ENCODE measurements at places on chromosomes 2 and 18.
A peak's percentile ranks its signal among the peaks of the same experiment; 100 is the strongest.

DNA sequence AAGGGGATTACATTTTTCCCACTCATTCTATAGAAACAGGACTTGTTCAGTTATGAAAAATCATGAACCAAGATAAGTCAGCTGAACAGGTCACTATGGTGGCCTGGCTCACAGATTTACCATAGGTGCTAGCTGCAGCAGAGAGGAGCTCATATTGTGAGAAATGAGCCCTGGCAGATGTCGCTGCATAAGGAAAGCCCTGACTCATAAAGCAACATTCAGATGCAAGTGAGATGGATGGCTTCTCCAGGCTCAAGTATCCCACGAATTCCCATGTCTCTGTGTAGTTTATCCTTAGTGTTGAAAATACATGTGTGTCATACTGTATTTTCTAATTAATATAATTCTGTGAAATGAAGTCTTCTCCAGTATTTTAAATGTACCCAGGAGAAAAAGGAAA is 115.0 kb upstream of the LHCGR start:
- no peak for DNase-seq

DNA sequence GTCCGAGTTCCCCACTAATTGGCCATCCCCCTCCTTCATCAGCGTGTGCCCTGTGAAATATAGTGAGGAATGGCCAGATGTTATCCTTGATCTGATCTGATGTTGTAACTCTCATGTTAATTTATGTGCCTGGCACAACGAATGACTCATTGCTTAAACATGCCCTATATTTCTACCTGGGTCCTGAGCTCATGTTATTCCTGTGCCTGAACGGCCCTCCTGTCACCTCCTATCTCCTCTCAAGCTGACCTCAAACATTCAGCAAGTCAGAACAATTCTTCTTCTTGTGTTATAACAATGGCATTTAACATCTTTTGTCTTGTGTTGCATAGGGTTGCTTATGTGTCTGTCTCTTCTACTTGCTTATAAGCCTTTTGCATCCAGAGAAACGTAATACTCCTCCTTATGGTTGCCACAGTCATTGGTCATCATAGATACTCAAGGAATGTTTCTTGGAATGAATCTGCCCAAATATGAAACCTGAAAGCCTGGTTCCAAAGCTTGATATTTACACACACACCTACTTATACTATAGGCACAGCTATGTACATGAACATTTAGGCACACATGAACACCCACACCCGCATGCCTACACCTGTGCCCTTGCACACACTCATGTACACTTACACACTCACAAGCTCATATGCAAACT is 80.2 kb upstream of the PHLPP1 start:
- DNase-seq: no peak

- no peak for DNase-seq
Measured at GRCh38 chr2:75828826-75829225, 118.1 kb upstream of the GCFC2 start.

DNA sequence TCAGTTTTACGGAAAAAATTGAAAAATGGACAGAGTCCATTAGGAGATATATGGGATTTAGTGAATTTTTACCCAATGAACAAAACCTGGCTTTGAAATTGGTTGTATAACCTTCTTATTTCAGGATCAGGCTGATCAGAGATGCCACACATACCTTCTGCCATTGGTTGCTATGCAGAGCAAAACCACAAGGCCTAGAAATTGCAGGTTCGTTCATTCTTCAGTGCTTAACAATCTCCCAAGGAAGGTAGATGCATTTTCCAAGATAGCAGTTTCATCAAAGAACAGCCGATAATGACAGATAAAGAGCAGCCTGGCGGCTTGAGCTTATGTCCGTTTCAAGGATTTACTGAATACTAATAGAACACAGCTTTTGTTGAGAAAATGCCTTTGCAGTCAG is 868.8 kb downstream of the EPHA4 start:
- DNase-seq: peak; percentile 20

GRCh38 chr2:192407692-192408091 is 213.0 kb upstream of the TMEFF2 start:
- DNase-seq: no peak

GRCh38 chr18:5515011-5515784 is 28.6 kb downstream of the EPB41L3 start:
- no peak for DNase-seq

DNA sequence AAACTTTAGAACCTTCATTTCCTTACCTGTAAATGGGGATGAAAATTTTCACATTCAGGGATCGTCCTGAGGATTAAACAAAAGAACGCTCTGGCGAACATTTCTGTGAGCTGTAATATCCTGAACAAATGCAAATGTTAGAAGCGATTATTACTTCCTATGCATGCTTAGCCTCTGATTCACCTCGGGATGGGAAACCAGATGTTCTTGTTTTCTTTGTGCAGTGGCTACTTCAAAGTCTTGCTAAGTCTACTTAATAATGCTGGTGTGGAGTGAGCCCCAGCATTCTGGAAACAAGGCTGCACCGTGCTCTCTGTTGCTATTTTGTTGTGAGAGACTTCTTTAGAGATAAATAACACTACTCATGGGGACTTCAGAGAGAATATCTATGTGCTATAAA is 119.1 kb upstream of the PELI1 start:
- DNase-seq: peak; percentile 76

DNA sequence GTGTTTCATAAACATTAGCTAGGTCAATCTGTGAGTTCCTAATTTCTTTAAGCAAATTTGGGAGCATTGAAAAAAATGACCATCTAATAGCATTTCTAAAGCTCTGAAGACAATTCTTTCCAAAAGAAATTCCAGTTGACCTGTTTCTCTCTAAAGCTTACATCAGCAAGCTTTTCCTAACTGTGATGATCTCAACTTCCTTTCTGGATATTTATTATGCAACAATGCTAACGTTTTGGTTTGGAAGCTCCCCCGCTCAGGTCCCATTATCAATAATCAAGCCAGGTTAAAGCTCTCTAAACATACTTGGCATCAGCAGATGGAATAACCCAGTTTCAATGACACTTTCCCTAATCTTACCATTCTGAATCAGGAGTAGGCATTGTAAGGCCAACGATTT is 196.3 kb upstream of the TANK start:
- DNase-seq: no peak

GRCh38 chr18:76673281-76674185 is 148.8 kb upstream of the ZNF236 start:
- DNase-seq: no peak

DNA sequence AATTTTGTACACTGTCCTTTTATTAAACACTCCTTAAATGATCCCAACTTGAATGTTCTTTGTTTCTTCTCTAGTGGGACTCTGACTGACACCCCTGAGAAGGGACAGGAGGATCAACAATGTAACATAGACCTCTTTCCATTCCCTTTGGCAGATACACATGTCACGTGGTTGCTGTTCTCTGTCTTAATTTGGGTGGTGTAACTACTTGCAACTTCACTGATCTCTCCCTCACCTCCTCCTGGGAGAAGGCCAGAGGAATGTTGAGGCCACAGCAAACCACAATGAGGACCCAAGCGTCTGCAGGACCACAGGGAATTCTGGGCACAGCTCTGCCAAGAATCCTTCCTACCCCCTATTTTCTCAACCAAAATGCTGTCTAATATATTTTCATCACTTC is 205.6 kb downstream of the RTP5 start:
- DNase-seq: peak; percentile 82

- no peak for DNase-seq
Measured at GRCh38 chr2:222523783-222524544, 99.6 kb downstream of the SGPP2 start.

DNA sequence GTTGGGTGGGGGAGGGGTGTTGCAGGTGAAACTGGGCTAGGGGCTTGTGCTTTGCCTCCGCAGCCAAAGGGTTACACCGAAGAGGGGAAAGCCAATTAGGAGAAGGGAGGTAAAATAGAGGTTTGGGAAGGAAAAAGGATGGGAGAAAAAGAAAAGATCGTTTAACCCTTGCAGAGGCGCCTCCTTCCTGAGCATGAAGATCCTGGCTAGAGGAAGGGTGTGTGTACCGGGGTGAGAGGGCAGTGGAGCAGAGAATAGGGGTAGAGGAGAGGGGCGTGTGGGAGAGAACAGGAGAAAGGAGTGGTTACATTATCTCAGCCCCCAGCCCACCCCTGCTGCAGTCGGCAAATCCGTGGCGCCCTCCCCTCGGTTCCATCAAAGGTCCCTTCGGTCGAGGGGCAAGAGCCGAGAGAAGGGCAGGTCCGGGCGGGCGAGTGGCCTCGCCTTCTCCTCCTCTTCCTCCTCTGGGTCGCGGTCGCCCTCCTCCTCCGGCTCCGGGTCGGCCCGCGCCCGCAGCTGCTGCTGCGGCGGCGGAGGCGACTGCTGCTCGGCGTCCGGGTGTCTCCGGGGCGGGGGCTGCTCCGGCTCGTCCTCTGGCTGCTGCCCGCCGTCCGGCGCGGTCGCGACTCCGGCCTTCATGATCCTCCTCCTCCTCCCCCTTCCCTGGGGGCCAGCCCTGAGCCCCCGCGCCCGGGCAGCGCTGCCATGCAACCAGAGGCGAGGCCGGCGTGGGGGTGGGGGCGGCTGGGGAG is 1.1 kb downstream of the MARCHF4 start:
- DNase-seq: peak; percentile 57

DNA sequence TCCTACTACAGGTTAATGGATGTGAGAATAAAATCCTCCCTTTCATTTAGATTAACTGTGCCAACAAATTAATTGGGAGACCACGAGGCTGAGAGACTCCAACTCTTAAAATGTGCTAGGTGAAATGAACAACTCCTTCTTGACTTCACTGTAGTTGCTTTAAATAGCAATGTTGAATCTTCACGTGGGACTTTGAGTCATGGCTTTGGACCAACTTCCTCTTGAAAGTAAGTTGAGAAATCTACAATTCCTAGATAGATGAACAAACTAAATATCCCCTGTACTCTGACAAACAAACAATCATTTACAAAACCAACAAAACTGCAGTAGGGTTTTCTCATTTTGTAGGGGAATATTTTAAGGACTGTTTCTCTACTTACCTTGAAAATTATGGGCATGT is 291.9 kb upstream of the SPRED2 start:
- no peak for DNase-seq

DNA sequence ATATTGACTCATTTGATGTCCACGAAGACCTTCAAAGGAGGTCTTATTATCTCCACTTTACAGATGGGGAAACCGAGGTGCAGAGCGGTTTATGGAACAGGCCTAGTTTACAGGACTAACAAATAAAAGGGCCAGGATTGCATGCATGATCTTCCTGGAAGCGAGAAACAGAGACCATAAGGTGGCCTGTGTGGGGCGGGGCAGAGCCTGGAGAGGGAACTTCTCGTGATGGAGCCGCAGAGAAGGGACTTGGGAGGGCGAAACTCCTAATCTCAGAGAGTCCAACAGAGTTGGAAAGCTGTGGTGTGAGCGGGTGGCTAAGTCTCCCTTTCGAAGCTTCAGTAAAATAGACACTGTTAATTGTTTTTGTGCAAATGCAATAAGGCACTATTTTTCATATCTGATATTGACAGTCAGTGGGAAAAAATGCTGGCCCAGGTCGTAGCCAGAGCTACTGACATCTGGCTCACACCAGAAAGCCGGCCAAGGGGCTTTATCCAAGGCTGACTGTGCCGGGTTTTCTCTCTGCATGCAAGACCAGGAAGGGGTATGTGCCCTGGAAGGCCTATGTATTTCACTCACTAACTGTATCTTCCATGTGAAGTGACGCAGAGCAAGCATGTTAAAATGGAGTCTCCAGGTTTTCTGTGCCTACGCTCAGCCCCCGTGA is 4.5 kb downstream of the INPP5D start:
- DNase-seq: no peak

GRCh38 chr2:203999835-204000234 is 63.3 kb downstream of the ICOS start:
- no peak for DNase-seq

DNA sequence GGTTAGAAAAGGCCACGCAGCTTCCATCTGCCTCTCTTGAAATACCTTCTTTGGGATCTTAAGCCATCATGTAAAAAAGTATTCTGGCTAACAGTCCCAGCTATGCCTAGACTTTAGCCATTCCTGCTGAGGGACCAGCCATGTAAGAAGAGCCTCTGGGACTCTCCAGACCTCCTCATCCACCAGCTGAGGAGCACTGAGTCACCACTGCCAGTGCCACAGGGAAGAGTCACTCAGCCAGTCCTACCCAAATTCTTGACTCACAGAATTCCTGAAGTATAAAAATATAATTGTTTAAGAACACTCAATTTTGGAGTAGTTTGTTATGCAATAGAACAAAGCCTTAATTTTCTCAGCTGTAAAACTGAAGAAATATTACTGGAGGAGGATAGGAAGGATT is 436.7 kb downstream of the ZEB2 start:
- peak; percentile 68 for DNase-seq

DNA sequence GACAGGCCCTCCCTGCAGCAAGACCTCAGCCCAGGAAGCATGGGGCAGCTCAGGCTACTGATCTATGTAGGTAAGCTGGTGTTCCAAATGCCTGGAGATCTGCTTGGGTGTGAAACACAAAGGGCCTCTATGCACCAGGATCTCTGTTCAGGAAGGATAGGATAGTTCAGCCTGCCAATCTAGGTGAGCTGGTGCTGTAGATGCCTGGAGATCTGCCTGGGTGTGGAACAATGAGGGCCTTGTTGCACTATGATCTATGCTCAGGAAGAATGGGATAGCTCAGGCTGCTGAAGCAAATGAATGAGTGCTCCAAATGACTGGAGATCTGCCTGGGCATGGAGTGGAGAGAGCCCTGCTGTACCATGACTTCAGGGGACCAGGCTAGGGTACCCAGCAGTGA is 48.9 kb upstream of the MYL1 start:
- DNase-seq: no peak

DNA sequence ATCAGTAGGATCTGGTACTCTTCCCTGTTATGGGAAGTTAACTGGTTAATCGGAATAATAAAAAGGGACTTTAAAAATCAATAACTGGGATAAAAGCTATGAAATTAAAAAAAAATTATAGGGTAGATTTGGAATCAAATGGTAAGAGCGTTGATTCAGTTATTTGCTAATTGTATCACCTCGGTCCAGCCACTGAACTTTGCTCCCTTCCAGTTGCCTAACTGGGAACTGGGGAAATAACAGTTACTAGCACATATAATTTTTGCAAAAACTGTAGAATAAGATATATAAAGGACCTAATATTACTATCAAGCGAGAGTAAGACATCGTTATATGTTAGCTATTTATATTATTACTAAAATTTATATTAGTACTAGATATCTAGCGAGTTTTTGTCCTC is 302.1 kb downstream of the LRP1B start:
- DNase-seq: no peak

GRCh38 chr2:102094917-102095316 is 47.6 kb upstream of the IL1R1 start:
- DNase-seq: peak; percentile 87

GRCh38 chr2:239519089-239519920 is 118.5 kb upstream of the HDAC4 start:
- DNase-seq: no peak

All from adipocyte (in vitro differentiated cells).